ENCODE measurements at places on chromosomes 5 and 9.

GRCh38 chr5:13558408-13558807 lies 386.1 kb downstream of the DNAH5 start:
- DNase-seq: no peak

DNA sequence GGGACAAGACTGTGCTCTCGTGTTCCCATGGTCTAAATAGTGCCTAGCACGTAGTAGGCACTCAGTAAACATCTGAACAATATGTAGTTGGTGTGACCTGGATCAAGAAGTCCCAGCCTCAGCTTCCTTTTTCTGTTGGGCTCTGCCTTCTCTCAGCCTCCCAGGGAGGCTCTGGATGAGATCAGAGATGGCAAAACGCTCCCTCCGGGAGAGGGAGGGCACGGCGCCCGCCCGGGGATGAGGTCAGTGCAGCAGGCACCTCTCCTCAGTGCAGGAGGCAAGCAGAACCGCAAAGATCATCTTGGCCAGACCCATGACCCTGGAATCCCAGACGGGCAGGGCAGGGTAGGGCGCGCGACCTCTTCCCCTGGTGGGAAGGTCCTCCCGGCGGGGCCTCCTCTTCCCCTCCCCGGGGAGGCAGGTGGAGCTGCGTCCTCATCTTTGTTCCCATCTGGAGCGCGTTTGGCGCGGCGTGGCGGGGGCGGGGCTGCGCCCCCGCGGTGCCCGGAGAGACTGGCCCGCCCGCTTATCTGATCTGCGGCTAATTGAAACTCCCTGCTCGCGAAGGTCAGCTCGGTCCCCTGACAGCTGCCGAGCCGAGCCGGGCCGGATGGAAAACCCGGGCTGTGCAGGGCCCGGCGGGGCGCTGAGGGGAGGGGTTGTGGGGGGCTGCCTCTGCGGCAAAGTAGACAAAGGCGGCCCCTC lies 60.9 kb downstream of the CXXC5 start:
- peak; percentile 88 for DNase-seq

DNA sequence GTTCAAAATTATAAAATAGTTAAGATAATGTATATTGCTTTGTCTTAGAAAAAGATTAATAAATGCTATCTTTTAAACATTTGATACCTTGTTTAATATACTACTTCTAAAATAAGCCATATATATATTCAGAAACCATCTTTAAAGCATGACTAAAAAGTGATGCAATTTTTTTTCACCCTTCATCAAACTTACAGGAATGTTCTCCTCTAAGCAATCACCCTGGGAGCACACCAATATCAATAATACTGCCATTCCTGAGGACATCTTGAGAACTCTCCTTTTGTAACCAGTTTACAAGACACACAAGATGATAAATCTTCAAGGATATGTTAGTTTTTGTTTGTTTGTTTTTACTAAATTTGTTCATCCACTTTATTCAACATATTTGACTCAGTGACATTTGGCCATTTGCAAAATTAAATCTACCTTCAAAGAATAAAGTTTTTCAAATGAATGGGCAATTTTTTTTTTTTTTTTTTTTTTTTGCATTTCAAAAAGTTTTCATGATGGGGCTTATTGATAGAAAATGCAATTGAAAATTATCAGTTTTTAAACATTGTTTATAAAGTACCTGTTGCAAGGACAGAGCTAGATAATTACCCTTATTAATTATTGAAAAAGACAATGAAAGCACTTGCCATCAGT lies 17.2 kb downstream of the FOXD1 start:
- no peak for DNase-seq

GRCh38 chr9:101578378-101578777 lies 16.4 kb downstream of the PPP3R2 start:
- DNase-seq: peak; percentile 28

DNA sequence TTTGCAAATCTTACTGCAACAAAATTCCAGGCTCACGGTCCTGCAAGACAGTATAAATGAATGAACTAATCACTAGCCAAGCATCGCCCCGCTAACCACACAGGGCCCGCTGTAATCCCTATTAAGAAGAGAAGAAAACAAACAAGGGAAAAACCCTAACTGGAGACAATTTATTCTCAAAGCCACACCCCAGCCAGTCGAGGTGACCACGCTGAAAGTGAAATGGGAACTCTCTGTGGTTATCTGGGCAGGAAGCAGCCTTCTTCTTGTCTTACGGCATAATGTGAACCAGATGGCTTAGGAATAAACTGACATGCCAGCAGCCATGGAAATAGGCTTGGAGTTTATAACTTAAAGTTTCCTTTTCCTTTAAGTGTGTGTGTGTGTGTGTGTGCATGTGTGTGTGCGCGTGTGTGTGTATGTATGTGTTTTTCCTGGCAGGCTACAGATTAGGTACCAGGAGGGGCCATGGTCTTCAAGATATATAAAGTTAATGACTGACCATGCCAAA lies 120.2 kb downstream of the SEMA6A start:
- DNase-seq: peak; percentile 75

DNA sequence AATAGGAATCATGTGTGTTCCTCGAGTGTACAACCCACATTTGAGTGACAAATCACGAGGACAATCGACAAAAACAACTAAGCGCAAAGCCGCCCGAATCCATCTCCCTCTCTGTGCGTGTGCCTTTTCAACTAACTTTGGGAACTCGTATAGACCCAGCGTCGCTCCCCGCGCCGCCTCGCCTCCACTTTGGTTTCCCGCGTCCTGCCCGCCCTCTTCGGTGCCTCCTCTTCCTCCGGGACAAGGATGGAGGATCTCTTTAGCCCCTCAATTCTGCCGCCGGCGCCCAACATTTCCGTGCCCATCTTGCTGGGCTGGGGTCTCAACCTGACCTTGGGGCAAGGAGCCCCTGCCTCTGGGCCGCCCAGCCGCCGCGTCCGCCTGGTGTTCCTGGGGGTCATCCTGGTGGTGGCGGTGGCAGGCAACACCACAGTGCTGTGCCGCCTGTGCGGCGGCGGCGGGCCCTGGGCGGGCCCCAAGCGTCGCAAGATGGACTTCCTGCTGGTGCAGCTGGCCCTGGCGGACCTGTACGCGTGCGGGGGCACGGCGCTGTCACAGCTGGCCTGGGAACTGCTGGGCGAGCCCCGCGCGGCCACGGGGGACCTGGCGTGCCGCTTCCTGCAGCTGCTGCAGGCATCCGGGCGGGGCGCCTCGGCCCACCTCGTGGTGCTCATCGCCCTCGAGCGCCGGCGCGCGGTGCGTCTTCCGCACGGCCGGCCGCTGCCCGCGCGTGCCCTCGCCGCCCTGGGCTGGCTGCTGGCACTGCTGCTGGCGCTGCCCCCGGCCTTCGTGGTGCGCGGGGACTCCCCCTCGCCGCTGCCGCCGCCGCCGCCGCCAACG lies at the start of gene GPR150:
Gene GPR150 (plus strand): TSS at position 58 of the 840 bp plus-strand sequence. CDS start 189 bp downstream, at position 247.
- peak; percentile 71 for DNase-seq

DNA sequence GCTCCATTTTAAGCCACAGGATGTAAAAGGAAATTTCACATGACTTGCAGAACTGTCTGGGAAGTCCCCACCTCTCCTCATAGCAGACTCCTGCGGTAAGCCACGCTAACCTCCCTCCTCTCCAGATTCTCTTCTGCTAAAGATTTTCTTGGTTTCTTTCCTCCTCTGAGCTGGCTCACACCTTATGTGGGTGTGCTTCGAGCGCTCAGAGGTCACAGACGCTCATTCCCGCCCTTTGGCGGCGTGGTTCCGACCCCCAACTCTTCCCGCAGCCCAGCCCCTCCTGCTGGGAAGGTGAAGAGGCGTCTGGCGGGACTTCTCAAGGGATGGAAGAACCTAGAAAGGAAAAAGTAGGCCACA lies 32.9 kb upstream of the CDK20 start:
- peak; percentile 42 for DNase-seq

DNA sequence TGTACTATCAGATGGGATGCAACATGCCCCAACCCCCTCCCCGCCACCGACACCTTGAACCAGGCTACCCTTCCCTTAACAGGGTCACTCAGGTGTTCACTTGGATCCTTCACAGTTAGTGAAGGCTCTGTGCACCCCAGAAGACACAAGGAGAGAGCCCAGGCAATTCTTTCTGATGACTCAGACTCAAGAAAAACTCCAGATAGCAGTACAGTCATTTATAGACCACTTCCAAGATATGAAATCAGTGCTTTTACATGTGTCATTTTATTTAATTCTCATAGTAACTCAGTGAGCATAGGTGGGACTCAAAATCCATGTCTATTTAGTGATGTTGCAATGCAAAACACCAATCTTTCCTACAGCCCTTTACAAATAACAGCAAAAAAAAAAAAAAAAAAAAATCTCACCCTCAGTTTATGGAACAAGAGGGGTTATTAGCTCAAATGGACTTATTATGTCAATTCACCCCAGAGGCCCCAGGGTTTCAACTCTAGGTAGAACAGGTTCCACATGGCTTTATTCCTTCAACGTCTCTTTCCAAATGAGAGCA lies 71.9 kb downstream of the FOXD1 start:
- no peak for DNase-seq

- DNase-seq: peak; percentile 76
Measured at GRCh38 chr9:113403646-113404045, 2.6 kb upstream of the ALAD start.

DNA sequence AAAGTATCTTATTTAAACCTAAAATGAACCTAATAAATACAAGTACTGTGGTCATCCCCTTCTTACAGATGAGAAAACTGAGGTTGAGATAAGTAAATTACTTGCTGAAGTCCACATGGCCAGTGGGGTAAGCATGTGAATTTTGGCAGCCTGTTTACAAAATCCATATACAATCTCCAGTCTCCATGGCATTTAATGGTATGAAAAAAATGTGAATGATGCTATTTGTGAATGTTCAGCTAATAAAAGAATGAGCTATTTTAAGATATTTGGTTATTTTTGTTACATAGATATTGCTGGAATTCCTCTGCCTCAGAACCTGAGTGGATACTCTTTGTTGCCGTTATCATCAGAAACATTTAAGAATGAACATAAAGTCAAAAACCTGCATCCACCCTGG lies 19.3 kb upstream of the GPR150 start:
- DNase-seq: no peak

- no peak for DNase-seq
Measured at GRCh38 chr5:37720550-37720952, 119.3 kb downstream of the GDNF start.

DNA sequence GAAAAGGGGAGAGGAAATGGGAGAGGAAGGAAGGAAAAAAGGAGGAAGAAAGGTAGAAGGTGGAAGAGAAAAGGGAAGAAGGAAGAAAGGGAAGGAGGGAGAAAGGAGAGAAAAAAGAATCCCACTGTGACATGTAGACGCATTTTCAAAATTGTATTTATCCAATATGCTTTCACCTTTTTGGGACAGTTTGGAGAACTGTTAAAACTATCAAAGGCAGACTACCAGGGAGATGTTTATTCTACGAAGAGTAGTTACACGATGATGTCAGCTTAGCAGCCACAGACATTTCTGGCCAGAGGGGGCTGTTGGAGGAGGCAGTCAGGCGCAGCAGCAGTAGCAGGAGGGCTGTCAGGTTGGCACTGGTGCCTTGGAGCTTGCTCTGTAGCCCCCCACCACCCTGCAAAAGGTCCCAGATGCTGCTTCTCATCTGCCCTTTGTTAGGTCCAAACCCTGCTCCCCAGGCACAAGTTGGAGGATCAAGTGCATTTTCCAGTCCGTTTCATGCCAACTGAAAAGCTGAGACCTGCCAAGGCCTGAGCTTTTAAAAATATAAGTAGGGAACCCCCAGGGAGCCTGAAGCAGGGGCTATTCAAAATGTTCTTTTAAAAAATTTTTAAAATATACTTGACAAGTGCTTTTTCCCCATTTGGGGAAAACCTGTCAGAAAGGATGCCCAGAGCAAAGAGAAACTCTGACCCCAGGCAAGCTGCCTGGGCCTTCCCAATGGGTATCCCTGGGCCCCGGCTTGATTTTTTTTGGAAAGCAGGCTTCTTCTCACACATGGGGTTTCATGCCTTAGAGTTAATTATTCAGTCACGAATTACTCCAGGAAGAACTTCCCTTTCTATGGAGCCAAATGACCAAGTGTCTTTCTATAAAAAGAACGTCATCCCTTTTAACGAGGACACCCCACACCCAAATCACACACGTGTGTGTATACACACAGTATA lies 203.3 kb downstream of the SLIT3 start:
- DNase-seq: no peak

DNA sequence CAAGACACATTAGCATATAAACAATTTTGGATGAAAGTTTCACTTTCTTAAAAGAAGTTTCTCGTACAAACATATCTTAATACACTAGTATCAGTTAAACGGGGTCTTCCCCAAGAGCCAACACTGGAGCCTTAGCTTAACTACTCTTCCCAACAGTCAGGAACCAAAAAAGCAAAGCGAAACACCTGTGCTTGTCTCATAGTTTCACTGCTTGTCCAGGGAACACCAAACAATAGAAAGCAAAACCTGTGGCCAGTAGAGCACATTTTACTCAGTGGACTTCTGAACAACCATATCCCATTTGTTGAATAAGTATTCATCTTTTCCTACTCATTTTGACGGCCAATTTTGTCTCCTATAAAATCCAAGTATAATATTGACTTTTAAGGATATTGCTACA lies 391.4 kb downstream of the ELAVL2 start:
- DNase-seq: no peak
